ENCODE measurements at places on chromosomes 7 and 10.

GRCh38 chr7:132580717-132581285 is 4.5 kb upstream of the PLXNA4 start:
- DNase-seq: peak; percentile 88

DNA sequence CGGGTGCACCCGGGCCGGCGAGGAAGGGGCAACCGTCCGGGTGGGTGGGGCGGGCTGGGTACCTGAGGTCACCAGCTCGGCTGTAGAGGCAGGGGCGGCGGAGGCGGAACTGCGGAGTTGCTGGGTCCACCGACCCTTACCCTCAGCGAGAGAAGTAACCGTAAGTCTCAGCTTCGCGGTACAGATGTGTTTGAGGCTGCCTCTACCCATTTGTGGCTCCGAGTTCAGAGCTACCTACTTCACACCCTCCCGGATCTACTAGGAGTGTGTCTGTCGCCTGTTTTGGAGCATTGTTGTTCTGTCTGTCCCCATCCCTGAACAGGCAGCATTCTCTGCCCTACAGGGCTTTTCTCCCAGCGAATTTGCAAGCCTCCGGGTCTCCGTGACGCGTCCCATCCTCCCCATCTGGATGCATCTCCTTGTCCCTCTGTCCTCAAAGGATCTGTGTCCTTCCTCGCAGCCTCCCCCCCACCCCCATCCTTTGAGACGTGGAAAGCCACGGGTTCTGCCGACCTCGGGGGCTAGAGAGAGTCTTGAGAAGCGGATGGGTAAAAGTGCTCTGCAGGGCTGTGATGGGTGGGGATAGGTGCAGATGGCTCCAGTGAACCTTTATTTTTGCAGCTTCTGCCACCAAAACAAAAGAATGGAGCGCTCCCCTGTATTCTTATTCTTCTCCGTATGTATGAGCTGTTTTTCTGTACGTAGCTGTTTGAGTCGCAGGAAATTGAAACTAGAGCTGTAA is 757 bp downstream of the ANKIB1 start:
- DNase-seq: peak; percentile 56

DNA sequence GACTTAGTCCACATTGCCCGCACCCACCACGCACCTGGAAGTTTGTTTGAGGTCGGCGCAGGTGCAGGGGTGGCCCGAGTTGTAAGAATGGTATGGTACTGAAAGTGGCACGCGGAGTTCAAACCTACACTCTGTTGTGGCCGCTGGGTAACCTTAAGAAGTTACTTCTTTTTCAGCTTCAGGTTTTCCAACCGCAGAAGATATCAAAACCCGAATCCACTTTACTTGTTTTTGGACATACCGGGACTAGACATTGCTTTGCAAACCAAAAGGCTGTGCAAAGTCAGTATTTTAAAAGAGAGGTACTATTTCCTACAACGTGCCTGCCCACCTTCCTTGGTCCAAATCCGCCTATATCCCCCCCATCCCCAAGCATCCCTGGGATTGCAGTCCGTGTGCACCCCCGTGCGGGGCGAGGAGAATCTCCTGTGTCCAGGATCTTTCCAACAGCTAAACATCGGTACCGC is 1.0 kb downstream of the IGFBP3 start:
- peak; percentile 30 for DNase-seq

DNA sequence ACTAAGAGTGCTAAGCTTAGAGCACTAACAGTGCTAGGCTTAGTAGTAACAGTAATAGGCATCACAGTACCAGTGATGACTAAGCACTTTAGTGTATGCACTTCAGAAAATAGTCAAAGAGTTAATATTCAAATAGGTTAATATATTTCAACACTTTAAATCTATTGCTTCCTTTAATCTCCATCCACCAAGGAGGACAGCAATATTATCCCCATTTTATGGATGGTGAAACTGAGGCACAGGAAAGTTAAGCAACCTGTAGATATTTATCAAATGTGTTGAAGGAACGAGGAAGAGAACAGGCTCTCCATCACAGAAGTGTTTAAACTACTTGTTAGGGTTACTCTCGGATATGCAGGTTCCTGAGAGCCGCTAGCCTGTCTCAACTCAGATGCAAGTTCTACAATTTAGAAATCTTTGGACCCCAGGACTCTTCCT is 165.5 kb downstream of the PRKAG2 start:
- DNase-seq: no peak

- DNase-seq: no peak
Observed at GRCh38 chr10:62270020-62270419, 1.4 kb upstream of the RTKN2 start.

- DNase-seq: peak; percentile 25
Observed at GRCh38 chr10:5411941-5412276, 448 bp upstream of the NET1 start.

DNA sequence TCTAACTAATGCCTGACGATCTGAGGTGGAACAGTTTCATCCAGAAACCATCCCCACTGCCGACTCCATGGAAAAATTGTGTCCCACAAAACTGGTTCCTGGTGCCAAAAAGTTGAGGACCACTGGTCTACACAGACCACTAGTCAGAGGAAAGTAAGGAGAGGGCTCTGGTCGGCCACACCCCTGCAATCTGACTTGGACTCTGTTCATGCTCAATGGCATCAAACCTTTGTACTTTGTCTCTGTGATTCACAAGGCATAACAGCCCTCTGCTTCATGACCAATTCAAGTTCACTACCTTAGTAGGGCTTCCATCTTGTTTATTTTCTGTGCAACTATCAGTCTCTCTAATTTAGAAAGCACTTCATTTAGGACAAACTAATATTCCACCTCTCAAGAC is 1.8 kb downstream of the TUBAL3 start:
- no peak for DNase-seq

Measured in adipocyte (in vitro differentiated cells).